Stimulated activated CD8-positive, alpha-beta memory T cell treated with anti-CD3 and anti-CD28 coated beads, Interleukin-12 subunit alpha, Interleukin-12 subunit beta, amount 100 ng/mL, for 4 hours (primary cell): ENCODE measurements at places on chromosomes 1 and 21.

GRCh38 chr1:104761961-104762570 is 1012.4 kb downstream of the AMY1C start:
- DNase-seq: no peak

DNA sequence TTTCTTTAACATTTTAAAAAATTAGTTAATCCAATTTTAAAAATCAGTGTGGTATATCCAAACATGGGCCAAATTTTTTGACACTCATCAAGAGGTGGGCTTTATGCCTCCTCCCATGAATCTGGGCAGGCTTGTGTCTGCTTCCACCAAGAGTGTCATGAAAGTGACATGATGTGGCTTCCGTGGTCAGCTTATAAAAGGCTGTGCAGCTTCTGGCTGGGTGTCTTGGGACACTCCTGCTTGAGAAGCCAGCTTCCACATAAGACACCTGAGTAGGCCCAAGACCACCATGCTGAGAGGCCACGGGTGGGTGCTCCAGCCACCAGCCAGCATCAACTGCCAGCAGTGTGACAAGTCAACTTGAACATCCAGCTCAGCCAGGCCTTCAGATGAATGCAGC is 74.3 kb upstream of the RUNX3 start:
- DNase-seq: no peak

- DNase-seq: peak; percentile 70
Measured at GRCh38 chr1:24150234-24151174, 7.6 kb upstream of the IL22RA1 start.

DNA sequence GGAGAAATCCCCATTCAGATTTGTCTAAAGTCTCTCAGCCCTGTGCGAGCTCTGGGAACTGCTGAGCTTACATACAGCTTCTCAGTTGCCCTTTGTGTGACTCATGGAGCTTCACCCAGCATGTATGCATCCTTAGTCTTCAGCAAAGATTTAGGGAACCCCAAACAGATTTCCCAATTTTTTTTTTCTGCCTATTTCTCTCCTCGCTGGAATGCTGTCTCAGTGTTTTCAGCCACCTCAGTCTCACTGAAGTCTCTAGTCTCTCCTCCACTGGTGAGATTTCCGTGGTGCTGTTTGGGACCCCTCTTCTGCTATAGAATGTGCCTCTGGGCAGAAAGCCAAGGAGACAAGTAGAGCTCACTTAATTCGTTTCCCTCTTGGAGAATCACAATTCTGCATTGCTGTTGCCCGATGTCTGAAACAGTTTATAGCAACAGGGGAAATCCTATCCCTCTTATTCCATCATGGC is 28.1 kb upstream of the TXLNA start:
- DNase-seq: no peak

DNA sequence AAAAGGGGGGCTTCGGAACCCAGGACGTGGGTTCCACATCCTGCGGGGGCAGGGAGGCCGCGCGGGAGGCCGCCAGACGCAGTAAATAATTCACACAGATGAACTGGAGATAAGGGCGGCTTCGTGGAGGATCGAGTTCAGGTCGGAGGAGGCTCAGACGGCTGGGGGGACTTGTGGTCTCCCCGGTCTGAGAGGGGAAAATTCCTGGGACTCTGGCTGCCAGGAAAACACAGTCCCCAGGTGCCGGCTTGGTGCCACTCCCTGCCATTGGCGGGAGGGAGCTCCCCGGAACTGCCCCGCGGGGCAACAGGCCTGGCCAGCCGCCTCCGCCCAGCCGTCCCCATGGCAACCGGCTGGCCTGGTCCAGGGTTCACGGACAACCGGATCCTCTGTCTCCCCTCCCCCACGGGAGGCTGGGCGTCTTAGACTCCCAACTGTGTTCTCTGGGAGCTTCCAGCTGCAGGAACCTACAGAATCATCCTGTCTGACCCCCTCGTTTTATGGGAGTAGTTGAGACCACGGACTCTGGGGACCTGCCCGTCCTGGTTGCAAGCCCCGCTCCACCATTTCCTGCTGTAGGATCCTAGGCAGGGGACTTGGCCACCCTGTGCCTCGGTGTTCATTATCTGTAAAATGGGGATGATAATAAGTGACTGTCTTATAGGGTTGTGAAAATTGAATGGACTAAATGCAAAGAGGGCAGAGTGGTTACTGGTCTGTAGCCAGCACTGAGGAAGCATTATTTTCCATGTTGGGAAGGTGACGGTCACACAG is 9.6 kb downstream of the CAMK2N1 start:
- no peak for DNase-seq

DNA sequence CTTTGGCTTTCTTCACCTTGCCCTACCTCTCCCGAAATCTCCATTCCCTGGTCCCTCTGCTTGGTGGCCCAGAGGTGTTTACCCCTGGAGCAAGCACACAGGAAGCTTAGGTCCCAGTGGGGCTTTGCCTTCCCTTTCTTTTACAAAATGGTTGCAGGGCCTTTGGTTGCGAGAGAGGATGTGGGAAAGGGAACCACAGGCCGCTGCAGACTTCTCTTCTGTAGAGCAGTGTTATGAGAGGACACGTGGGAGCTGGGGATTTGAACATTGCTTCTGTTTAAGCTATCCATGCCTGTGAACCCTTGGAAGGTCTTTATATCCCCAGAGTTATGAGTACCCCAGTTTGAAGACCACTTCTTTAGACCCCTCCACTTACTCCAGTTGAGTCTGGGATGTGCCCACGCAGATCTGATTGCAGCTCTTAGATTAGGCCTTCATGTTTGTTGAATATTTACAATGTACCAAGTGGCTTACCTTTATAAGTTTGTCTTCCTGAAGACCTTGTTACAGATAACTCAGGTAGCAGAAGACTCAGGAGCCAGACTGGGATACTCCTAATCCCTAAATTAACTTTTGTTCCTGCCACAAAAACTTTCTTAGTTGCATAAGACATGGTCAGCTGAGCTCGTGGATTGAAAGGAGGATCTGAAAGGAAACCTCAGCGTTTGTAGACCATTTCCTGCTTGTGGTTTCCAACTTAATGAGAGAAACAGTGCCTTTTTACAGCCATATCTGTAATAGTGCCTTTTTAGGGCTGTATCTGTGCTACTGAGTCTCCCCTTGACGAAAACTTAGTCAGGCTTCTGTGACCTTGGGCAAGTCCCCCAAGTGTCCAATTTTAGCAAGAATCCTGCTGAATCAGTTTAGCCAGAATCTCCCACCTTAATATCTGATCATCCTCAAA is 21.9 kb upstream of the IVNS1ABP start:
- no peak for DNase-seq

- DNase-seq: no peak
Measured at GRCh38 chr1:98669355-98670296, 8.1 kb downstream of the SNX7 start.

GRCh38 chr1:54611621-54612020 is 11.7 kb downstream of the FAM151A start:
- no peak for DNase-seq

- DNase-seq: no peak
Measured at GRCh38 chr1:84861516-84861915, 31.5 kb downstream of the LPAR3 start.

DNA sequence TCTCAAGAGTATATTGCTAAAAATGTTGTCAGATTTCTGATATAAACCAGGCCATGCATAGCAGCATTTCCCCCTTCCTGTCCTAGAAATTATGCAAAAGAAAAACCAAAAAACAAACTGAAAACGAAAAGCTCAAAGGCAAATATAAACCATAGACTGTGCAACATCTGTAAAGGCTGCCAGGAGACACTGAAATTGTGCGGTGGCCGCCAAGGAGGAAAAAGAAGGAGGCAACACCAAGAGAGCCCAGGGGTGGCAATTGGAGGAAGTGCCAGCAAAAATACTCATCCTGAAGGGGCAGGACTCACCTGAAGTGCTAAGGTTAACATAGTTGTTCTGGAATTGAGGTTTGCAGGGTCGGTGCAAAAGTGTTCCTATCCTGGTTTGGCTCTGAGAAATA is 92.0 kb downstream of the RWDD3 start:
- no peak for DNase-seq

GRCh38 chr1:247336390-247336789 is 4.7 kb upstream of the ZNF496 start:
- DNase-seq: no peak

DNA sequence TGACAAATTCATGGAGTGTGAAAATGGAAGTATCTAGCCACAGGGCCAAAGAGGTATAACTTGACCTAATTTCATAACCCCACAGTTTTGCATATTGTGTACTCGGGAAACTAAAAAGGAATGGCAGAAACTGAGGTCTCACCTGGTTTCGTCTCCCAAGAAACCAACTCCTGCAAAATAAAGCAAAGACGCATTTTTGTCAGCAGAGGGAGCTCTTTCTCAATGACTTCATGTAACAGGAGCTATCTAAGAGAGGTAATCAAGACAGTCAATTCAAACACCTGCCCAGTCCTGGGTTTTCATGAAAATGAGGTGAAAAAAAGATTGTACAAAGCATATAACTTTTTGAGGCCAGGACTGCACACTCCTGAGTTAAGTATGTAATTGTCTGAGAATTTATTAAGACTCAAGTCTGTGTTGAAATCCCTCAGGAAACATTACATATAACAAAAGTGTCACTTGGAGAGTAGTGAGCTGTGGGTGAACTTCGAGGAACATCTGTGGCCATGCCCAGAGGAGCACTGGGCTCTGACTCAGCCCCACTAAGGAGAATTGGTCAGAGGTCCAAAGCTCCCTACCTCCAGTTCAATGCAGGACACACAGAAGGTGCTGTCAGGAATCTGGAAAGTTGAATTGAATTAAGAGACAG is 17.6 kb downstream of the FCRL4 start:
- DNase-seq: no peak

GRCh38 chr1:233331676-233332519 is 4.4 kb downstream of the MAP3K21 start:
- DNase-seq: no peak

GRCh38 chr1:29473161-29473855 is 237.0 kb downstream of the PTPRU start:
- no peak for DNase-seq

DNA sequence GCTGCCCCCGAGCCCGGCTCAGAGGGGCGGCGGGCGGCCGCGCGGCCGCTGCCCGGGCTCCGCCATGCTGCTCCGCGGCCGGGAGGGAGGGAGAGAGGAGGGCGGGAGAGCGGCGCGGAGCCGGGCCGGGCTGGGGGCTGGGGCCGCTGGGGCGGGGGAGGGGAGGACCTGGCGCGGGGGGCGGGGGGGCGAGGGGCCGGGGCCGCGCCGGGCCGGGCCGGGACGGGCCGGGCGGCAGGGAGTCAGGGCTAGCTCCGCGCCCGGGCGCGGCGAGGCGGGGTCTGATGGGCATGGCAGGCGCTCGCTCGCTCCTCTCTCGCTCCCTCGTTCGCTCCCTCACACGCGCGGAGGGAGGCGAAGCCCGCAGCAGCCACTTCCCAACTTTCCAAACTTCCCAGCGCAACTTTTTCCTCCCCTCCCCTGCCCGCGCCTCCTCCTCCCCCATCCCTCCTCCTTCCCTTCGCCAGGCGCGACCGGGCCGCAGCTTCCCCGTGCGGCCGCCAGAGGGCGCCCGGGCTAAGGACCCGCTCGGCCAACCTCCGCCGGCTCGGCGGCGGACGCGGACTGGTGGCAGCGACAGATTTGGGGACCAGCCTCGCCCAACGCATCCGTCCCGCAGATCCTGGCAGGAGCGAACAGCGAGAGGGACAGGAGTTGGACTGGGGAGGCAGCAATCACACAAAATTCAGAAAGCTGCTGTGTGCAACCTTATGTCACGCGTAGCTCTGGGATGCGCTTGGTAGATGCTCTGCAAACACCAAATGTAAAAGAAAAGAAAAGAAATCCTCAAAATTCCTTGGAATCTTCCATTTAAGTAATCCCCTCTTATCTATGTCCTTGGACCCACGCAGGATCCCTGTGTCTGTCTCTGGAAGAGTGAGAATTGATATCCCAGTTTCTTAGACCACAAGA is at the start of gene TRABD2B:
TSS of gene TRABD2B (minus strand) at position 97 of the 912 bp plus-strand sequence.
- peak; percentile 32 for DNase-seq

DNA sequence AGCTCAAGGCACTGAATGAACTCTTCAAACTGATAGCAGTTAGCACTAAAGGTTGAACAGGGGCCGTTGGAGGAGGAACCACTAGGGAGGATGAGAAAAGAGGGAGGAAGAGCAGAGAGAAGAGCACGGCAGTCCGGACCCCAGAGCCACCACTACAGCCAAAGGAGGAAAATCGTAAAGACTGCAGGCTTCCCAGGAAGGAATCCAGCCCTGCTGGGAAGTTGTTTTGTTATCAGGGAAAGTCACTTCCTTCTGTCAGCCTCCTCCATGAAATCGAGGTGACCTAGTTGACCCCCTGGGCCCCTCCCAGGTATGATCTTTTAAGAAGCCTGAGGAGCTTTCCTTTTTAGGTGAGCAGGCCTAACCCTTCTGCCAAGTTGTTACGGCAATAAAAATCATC is 88.2 kb downstream of the PBX1 start:
- DNase-seq: no peak
